Heart left ventricle (tissue), 16 donors: ENCODE measurements at places on chromosomes 2 and 18.

- no peak for DNase-seq
These were observed 392.9 kb downstream of the ZNF521 start for GRCh38 chr18:24959051-24959476.

- no peak for DNase-seq
These were observed 32.3 kb downstream of the CYP26B1 start for GRCh38 chr2:72115110-72116080.

DNA sequence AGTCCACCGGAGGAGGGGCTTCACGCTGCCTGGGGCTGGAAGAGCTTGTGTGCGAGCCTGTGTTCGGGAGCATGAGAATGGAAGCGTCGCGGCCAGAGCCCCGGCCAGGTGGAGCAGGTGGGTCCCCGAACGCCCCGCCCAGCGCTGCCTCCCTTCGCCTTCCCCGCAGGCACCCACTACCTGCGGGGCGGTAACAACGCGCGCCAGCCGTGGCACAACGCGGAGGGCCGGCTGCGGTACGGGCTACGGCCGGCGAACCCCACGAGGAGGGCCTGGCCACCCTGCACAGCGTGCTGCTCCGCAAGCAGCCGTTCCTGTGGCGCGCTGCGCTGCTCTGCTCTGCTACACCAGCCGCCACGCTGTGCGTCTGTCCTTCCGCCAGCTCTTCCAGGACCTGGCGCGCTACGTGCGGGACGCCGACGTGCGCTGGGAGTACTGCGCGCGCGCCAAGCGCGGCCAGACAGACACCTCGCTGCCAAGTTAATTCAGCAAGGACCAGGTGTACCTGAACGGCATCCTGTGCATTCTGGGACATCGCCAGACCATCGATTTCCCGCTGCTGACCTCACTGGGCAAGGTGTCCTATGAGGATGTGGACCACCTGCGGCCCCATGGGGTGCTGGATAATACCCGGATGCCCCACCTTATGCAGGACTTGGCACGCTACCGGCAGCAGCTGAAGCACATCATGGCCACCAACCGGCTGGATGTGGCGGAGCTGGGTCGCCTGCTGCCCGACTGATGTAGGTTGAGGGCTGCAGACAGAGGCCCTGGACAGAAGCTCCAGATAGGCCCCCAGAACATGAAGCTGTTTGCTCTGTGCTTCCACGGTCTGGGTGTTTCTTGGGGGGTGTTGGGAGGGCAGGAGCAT is 200.6 kb downstream of the NAPG start:
- peak; percentile 66 for DNase-seq

DNA sequence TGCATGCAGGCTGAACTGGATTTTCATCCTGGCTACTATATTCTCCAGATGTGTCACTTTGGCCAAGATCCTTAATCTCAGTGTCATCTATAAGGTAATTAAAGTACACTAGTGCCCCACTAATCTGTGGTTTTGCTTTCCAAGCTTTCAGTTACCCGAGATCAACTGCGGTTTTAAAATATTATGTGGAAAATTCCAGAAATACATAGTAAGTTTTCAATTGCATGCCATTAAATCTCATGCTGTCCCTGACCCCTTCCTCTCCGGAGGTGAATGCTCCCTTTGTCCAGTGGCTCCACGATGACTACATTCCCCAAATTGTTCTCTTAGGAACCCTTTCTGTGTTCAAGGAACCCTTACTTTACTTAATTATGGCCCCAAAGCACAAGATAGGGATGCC is 5.3 kb upstream of the TYMS start:
- no peak for DNase-seq

GRCh38 chr2:229300790-229301189 is 29.7 kb upstream of the PID1 start:
- no peak for DNase-seq

DNA sequence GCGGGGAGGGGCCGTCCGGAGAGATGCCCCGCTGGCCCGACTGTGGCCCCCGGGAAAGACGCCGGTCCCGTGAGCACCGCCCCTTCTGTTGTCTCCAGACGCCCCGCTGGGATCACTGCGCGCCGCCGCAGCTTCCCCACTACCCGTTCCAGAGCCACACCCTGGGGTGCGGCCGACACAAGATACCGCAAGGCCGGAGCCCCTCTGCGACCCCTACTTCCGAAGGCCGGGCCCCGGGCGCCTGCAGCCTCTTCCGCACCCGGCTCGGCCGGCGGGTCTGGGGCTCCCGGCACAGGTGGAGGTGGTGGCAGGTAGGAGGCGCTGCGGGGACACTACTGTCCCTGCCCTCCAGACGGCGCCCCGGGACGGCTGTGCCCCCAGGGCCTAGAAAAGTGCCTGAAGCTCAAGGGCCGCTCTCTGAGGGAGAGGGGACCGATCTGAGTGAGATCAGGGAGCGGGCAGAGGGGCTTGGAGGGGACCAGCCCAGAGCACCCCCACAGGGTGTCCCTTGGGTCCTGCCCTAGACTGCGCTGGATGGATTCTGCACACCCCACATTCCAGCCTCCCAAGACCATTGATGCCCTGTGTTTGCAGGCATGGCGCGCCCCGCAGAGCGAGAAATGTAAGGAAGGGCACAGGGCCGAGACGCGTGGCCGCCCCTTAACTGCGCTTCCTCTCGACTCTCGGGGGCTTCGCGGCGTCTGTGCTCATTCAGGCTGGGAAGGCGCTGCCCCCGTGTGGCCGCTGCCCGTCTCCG is 80.0 kb downstream of the GFPT1 start:
- DNase-seq = peak; percentile 83

DNA sequence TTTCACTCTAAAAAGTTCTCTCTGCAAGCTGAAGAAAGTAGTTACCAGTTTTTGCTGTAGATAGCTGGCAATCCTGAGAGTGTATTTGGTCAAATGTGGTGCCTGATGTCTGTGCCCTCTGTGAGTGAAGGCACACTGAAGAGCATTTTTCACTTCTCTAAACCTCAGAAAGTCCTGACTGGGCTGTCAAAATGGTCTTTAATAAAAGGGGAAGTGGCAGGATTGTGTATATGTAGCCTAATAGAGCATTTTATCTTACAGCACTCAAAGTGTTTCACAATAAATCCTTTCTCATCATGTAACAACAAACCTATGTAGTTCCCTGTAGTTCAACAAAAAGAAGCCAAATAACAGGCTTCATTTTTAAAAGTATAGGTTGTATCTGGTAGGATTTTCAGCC is 1552.3 kb upstream of the SLC39A10 start:
- DNase-seq = no peak

- DNase-seq = no peak
These were observed 368.8 kb downstream of the PLCL1 start for GRCh38 chr2:198173242-198173641.

GRCh38 chr2:111622859-111623258 is 261.1 kb downstream of the ANAPC1 start:
- no peak for DNase-seq

GRCh38 chr2:152106464-152106863 is 7.6 kb upstream of the CACNB4 start:
- no peak for DNase-seq

DNA sequence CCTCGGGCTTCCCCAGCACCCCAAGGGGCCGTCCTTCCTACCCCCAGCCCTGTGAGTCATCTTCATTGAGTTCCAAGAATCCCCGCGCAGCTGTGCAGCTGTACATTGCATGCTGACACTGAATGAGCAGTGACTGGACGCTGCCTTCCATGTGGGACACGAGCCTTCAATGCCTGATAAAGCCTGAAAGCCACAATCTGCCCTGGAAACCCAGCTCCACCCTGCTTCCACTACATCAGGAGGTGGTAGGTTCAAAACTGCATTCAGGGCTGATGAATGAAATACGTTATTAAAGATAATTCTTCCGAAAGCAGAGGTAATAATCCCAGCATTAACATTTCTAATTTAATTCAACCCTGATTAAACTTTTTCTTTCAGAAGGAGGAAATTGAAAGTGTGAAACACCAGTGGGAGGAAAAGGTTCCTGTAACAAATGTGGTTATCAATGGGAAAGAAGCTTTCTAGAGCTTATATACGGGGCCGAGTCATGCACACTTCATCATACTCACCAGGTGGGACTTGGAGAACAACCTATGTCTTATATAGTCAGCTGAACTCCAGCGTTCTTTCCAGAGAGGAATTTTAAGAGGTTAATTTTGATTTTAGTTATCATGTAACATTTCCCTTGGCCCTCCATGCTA is 360.1 kb downstream of the LPIN1 start:
- DNase-seq = peak; percentile 80

GRCh38 chr2:3010001-3010400 is 367.6 kb downstream of the EIPR1 start:
- DNase-seq = no peak

- DNase-seq = peak; percentile 52
These were observed 157.0 kb upstream of the SERPINE2 start for GRCh38 chr2:224195925-224196571.

- no peak for DNase-seq
These were observed 12.5 kb downstream of the SNORC start for GRCh38 chr2:232882505-232883115.

- no peak for DNase-seq
These were observed 62.8 kb upstream of the UPP2 start for GRCh38 chr2:158038901-158039300.

- no peak for DNase-seq
These were observed 57.0 kb upstream of the NOL4 start for GRCh38 chr18:34281722-34282121.

DNA sequence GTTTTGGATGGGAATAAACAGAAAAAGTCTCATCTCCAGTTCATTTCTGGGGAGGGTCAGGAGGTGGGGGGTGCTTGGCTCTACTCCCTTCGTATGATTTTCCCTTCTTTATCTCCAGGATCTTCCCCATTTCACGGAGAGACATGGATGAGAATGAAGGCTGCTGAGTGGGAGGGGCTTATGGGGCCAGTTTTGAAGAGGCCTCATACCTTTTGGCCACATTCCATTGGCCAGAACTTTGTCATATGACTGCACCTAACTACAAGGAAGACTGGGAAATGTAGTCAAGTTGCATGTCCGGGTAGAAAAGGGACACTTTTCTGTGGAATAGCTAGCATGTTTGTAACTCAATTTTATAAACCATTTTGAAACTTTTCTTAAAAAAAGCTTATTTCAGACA is 117.6 kb downstream of the NEDD4L start:
- no peak for DNase-seq

DNA sequence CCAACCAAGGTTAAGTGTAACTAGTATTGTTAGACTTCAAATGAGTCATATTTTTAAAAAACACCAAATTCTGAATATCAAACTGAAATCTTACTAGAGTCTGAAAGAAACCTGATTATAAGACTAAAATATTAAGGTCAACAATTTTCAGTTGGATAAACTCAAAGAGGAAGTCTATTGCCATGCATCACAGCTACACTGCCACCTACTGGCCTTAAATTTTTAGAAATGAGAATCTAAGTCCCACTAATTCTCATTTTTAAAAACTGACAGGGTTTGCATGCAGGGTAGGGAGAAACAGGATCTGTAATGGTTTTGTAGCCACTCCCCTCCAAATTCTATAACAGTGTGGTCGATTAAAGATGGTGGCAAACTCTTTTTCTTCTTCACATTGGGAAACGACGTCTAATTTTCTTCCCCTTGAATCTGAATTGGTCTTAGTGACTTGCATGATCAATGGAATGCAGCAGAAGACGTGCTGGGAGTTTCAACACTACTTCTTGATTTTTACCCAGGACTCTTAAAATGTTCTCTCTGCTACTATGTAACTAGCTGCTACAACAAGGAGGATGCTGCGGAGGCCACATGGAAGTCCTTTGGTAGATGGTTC is 176.1 kb upstream of the SESTD1 start:
- no peak for DNase-seq

DNA sequence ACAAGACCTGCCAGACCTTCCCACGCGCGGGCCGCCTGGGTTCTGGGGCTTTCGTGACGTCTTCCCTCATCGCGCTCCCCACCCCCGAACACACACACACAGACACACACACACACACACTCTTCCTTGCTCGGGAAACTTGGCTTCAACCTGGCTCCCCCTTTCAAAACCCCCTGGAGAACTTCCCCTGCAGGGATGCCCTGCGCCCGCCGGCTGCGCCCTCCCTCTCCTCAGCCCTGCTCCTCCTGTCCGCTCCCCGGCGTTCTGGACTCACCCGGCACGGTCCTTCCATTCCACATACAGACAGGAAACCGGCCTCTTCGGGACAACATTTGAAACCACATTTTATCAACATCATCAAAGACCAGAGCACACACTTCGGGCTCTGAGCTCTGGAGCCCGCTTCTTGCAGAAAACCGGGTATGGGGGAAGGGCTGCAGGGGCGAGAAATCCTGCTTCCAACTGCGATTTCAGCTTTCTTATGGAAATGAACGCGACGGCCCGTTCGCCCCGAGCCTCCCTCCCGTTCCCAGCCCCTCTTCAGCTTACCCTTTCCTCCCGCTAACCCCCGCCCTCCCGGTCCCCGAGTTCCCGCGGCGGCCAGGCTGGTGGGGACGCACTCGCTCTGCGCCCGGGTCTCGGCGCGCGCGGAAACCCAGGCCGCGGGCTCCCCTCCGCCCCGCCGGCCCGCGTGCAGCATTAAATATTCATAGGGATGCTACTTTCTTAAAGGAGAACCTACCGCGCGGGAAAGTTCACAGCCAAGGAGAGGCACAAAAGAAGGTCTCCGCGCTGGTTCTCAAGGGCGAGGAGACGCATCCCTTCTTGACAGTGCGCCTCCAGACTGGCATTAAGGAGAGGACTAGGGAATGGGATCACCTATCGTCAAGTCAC is 18.3 kb downstream of the POU3F3 start:
- no peak for DNase-seq

- DNase-seq = peak; percentile 56
These were observed 63.5 kb upstream of the CTLA4 start for GRCh38 chr2:203804070-203804469.

GRCh38 chr2:12097859-12098258 is 351.4 kb downstream of the LPIN1 start:
- no peak for DNase-seq

DNA sequence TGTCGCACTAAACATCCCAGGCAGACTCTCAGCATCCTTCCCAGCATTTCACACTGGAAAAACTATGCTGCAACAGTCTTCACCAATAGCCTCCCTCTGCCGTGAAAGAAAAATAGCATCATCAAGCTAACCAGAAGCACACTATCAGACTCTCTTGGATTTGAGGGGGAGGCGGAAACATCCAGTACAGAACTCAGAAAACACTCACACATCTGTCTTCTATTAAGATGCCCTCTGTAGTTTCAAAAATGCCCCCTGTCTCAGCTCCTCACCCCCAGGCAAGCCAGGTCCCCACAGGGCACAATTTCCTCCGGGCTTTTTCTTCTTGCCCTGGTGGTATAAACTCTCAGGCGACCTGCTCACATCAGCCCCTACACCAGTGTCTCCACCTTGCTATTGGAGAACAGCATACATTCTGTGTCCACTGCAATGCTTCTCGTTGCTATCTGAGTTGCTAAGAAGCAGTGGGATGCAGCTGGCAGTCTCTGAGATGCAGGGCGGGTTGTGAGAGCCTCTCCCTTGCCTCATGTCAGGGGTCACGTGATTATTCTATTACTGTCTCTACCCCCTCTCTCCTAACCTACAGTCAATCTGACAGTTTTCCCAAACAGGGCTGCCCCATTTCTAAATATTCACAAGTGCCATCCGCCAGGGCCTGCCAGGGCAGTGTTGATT is 189.9 kb downstream of the INO80D start:
- DNase-seq = no peak

GRCh38 chr2:214987261-214987660 is 151.2 kb downstream of the ABCA12 start:
- DNase-seq = no peak

GRCh38 chr2:32812316-32812715 is 134.4 kb upstream of the LTBP1 start:
- no peak for DNase-seq
